ENCODE measurements at places on chromosomes 6 and 20.

DNA sequence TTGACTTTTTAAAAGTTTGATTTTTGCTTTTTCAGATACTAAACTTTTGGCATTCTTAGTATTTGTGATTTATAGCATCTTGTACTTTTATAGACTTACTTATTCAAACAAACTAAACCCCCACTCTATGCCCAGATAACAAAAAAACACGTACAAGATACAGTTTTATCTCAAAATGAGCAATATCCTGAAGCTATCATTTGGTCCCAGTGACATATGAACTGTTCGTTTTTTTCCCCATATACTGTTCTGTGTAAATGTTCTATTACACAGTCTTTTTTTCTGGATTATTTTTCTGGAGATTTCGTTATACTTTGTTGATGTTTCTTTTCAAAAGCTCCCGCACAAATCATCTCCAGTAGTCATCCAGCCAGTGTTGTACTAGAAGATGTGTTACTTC lies 27.3 kb upstream of the SERINC3 start:
- no peak for DNase-seq

GRCh38 chr20:57387945-57388371 lies 3.2 kb upstream of the RBM38 start:
- DNase-seq = no peak

DNA sequence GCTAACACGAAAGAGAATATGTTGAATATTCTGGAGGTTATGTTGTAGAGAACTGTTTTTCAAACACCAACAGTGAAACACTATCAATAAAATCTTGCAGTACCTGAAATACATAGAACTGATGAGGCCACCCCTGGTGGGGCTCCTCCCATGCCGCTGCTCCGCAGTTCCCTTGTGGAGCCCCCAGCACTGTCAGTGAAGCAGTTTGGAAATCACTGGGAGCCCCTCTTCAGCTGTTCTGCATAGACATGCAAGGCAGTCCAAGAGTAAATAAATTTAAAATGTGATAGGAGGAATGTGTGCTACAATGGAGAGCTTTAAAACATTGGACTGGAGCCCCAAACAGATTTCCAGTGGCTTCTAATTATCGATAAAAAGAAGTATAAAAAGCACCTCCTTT lies 189.4 kb downstream of the FNDC1 start:
- no peak for DNase-seq

DNA sequence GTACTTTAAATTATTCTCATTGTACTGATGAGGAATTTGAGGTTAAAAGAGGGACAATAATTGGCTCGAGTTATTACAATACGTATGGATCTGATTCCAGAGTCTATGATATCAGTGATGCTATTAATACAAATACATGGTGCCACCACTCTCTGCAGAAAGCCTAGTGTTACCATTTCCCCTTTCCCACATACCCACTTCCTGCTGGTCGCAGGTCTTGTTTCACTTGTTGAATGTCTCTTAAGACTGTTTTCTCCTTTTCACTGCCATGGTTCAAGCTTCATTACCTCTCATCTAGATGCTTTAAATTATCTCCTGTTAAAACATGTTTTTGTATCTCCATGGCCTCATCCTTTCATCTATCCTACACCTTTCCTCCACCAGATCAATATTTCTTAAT lies 62.0 kb downstream of the FHL5 start:
- no peak for DNase-seq

DNA sequence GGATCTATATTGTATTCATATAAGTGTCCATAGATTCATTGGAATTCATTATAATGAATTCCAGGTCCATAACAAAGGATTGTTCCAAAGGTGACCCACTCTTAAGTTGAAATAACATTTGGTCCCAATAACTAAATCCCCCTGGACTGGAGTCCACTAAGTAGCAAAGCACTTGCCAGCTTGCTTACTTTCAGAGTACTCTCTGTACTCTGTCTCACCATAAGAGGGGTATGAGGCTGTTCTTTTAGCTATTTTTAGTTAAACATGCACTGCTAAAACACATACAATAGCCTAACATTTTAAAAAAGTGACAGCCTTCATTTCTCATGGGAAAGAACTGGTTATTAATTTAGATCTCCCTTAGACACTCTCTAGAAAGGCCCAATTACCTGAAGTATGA lies 16.7 kb upstream of the ARHGAP18 start:
- no peak for DNase-seq

DNA sequence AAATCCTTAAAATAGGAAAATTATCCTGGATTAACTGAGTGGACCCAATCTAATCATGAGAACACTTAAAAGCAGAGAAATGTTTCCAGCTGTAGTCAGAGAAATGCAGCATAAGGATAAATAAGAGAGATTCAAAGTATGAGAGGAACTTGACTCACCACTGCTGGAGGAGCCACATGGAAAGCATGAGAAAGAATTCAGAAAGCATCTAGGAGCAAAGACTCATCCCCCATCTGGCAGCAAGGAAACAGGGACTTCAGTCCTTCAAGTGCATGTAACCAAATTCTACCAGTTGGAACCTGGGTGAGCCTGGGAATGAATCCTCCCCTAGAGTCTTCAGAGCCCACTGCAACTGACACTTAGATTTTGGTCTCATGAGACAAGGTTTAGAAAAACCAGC lies 33.7 kb downstream of the RNF146 start:
- no peak for DNase-seq

DNA sequence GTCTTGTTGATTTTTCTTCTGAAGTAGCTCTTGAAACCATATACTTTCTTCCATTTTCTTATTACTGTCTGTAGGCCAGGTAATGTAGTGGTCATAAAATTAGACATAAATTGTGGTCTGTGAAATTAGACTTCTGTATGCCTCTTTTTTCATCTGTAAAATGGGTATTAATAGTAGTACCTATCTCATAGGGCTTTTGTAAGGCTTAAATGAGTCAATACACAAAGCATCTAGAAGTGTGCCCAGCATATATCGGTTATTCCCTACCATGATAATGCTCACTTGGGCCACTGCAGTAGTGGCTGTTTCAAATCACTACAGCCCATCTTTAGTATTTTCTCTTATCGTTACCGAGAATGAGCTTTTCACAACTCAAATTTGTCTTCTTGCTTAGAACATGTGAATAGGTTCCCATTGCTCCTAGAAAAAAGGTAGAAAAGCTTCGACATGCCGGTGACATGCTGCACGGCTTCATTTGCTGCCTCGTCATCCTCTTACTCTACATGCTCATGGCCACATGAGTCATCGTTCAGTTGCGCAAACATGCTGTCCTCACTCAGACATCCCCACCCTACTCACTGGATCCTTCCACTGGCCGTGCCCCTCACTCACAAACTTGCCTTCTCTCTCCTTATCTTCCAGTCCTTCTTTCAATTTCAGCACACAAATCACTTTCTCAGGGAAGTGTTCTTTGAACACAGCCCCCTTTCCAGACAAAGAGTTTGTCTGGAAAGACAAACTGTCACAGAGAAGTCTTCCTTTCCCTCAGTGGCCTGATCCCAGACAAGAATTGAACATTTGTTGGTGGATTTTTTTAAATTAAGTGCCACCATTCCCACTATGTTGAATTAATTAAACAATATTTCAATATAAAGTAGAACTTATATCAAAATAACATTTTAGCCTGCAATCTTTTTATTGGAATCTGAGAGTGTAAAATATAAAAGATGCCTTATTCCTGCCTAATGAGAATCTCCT lies 32.2 kb upstream of the ERVFRD-1 start:
- DNase-seq = no peak

GRCh38 chr20:25863536-25864325 lies 167.1 kb upstream of the ZNF337 start:
- no peak for DNase-seq

- DNase-seq = no peak
Measured at GRCh38 chr6:23454080-23454976, 671.7 kb upstream of the NRSN1 start.

DNA sequence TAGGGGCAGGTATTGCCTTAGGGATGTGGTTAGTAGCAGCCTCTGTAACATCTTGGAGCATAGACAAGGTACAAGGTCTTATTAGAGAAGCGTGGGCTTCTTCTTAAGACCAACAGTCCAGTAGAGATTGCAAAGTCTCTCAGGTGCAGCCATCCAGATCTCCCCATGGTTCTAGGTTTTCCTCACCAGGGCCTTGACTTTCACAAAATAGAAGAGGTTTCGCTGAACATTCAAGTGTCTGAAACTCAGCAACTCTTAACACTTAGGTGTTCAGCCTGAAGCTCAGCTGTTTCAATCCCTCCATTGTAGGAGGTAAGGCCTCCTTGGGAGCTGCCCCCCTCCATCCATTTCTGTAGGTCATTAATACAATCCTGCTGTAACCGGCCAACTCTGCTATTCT lies 44.4 kb downstream of the GOPC start:
- DNase-seq = no peak

DNA sequence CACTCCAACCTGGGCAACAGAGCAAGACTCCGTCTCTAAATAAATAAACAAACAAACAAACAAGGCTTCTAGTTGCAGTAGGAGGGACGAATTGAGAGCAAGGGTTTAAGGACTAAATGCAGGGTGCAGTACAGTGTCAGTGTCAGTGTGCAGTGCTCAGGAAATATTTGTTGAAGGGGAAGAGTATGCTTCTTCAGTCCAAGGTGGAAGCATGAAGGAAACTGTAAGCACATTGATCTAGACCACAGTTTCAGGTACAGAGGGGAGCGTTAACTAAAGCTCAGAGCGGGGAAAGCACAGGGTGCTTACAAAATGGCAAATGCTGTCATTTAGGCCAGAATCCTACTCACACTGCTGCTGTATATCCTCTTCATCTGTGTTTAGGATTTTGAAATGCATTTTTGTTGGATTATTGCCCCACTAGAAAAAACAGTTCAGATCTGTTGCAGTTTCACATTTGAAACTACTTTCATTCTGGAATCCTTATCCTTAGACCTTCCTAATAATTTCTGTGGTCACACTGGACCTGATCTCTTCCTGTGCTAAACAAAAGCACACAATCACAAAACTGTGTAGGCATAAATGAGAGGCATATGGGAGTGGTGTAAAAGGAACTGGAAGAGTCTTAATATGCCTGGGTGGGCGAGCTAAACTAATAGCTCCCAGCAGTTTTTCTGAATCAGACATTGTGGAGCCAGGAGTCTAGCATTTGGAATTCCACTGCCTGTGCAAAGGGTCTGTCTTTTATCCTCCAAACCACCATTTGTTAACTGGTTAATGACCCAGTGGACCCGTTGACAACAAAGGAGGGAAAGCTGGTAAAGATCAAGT lies 41.4 kb downstream of the CBFA2T2 start:
- DNase-seq = no peak

- DNase-seq = no peak
Measured at GRCh38 chr6:47034421-47034820, 7.7 kb downstream of the ADGRF1 start.

- DNase-seq = no peak
Measured at GRCh38 chr6:27334141-27334540, 22.1 kb upstream of the POM121L2 start.

DNA sequence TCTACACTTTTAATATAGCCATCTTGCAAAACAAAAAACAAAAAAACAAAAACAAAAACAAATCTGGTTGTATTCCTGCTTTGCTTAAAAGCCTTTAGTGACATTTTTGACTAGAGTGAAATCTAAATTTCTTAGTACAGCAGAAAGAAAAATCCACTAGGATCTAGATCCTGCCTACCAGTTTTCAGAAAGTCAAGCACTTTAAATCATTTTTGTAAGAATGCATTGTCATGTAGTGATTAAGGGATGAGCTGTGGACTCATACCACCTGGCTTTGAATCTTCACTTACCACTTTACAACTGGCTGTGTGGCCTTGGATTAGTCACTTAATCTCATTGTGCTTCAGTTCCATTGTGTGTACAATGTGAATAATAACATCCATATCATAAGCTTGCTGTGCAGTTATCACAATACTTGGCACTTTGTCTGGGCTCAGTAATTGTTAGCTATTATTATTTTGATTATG lies 4.0 kb downstream of the MKKS start:
- no peak for DNase-seq

DNA sequence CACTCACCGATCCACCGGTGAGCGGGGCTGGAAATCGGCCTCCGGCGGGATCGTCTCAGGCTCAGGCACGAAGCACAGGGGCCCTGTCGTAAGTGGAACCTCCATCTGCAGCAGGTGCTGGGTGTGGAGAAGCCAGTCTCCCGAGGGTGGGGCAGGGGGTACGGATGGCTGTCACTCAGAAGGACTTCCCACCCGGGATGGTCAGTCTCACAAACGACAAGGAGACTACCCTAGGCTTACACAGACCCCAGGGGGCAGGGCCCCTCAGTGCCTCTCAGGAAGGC lies 27.8 kb downstream of the YTHDF1 start:
- DNase-seq = no peak

DNA sequence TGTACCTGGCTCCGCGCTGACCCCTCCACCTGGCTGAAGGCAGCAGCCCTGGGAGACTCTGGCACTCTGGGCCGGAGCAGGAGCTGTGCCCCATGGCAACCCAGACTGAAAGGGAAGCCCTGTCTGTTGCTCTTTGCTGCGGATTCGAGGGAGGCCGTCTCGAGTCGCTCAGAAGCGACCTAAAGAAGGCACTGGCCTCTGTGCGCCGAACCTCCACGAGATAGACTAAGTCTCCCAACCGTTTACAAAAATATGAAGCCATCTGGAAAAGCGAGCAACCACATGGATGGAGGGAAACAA lies 10.5 kb upstream of the TBX18 start:
- DNase-seq = no peak

All from activated T-cell treated with anti-CD3 and anti-CD28 coated beads for 1 hour (primary cell).